ENCODE measurements at places on chromosomes 16 and 17.

DNA sequence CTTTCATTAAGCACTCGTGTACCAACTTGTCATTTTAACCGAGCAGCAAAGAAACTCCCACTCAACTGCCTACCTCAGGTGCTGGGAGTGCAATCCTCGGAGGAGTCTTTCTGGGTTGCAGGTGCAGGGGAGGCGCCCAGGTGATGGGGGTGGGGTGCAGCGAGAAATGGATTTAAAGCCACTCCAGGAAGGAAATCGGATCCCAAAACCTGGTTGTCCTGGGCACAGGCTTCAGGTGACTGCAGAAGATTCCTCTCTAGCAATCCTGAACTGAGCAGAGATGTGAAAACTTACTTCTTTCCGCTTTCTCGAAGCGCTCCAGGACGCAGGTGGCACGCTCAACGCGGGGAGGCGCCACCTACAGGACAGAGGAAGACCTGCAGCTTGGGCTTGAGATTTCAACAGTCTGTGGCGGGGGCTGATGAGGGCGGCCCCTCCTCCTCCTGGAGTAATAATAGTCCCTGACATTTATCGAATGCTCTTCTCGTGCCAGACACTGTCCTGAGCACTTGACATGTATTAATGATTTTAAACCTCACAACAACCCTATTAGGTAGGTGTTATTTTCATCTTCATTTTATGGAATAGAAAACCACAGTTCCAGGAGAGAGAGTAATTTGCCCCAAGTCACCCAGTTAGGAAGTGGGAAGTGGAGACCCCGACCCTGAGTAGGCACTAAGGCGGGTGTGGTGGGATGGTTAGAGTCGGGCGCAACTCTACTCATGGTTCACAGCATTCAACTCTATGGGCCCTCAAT, 27.2 kb upstream of the SKAP1 start:
- peak; percentile 77 for DNase-seq

- no peak for DNase-seq
Measured at GRCh38 chr17:4235372-4236279, 28.2 kb downstream of the ANKFY1 start.

GRCh38 chr17:43986225-43986981, 18.0 kb upstream of the NAGS start:
- DNase-seq, result no peak

DNA sequence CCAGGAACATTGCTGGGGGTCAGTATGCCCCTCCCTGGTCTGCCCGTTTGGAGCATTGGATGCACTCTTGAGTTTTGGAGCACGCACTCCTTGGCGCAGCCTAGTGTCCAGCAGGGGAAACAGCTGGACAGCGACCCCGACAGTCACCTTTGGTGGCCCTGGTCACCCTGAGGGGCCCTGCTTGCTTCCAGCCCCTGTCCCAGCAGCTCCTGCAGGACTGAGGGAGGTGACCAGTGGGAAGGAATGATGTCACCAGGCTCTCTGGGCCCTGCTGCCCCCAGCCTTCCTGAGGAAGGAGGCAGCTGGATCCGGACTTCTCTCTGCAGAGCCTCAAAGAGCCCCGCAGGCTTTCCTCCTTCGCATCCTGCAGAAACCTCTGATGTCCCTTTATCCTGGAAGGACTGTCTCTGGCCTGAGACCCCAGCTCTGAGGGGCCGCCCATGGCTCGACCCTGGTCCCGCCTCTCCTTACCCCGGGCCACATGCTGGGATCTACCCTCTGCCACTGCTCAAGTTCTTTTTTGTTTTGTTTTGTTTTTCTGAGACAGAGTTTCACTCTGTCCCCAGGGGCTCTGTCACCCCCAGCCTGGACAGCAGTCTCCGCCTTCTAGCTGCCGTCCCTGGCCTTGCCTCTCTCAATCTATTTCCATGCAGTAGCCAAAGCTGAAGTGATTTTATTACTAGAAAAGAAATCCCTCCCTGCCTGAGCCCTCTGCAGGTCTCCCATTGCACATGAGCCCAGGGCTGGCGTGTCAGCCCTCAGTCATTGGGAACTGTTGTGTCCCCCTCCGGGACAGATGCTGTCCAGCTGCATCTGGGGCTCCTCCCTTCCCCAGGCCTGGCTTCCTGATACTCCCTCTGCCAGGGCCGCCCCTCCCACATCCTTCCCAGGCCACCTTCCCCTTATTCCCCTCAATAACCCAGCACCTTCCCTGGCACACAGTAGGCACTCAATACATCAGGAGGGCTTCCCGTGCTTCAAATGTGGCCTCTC, 11.6 kb downstream of the ZSCAN10 start:
- DNase-seq, result no peak

DNA sequence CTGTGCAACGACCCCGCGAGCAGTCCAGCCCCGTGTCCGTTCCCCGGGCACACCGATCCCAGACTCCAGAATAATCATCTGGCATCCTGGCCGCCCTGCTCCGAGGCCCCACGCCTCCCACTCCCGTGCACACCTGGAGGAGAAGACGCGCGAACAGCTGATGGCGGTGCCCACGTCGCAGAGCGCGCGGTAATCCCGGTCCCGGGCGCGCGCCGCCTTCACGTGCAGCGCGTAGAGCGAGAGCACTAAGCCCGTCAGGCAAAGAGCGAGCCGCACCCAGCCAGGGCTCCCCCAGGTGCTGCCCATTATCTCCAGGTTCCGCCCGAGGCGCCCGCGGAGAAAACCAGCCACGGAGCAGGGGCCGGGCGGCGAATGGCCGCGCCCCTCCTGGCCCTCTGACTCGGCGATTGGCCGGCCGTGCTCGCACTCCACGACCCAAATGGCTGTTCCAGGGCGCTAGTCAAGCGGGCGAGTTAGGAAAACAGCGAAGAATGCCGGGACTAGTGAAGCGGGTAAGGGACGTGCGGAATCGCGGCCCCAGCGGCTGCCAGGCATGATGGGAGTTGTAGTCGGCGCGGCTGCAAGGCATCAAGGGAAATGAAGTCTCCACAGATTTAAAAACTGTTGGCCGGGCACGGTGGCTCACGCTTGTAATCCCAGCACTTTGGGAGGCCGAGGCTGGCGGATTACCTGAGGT, at the start of gene VKORC1:
Gene VKORC1 (minus strand): TSS at position 374 of the 697 bp plus-strand sequence. CDS start 68 bp downstream, at position 306.
- peak; percentile 90 for DNase-seq

- DNase-seq, result no peak
Measured at GRCh38 chr17:19743101-19744100, 4.7 kb downstream of the ALDH3A1 start.

- no peak for DNase-seq
Measured at GRCh38 chr16:50213939-50214519, 52.3 kb upstream of the ADCY7 start.

GRCh38 chr16:27222249-27223225, 19.2 kb downstream of the KDM8 start:
- DNase-seq, result no peak

DNA sequence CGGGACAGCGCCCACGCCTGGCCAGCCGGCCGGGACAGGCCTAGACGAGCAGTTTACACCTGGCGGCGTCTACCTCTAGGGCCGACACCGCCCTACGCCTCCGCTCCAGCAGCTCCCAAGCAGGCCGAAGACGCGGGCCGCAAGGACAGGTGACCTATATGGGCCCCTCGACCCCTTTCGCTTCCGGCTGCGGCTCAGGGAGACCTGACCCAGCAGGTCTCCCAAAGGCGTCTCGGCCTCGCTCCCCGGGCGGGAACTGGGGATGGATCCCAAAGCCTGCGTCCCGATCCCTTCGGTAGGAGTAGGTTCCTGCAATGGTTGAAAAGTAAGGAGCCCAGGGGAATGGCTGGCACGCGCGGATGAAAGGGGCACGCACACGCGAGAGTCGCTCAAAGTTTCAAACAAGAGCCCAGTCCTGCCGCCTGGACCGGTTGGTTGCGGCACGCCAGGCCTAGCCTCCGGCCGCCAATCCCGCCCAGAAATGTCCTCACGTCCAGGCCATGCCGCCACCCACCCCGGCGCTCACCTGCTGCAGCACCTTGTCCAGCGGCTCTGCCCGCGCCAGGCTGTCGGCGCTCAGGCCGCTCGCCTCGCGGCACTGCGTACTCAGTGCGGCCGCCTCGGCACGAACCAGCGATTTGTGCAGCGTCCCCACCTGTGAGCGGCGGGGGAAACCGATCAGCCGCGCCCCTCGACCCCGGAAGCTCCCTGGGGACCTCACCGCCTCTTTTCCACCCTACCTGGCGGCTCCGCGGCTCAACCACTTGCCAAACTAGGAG, 630 bp downstream of the ESRP2 start:
- DNase-seq, result no peak

- DNase-seq, result no peak
Measured at GRCh38 chr16:65021852-65022595, 99.8 kb downstream of the CDH11 start.

DNA sequence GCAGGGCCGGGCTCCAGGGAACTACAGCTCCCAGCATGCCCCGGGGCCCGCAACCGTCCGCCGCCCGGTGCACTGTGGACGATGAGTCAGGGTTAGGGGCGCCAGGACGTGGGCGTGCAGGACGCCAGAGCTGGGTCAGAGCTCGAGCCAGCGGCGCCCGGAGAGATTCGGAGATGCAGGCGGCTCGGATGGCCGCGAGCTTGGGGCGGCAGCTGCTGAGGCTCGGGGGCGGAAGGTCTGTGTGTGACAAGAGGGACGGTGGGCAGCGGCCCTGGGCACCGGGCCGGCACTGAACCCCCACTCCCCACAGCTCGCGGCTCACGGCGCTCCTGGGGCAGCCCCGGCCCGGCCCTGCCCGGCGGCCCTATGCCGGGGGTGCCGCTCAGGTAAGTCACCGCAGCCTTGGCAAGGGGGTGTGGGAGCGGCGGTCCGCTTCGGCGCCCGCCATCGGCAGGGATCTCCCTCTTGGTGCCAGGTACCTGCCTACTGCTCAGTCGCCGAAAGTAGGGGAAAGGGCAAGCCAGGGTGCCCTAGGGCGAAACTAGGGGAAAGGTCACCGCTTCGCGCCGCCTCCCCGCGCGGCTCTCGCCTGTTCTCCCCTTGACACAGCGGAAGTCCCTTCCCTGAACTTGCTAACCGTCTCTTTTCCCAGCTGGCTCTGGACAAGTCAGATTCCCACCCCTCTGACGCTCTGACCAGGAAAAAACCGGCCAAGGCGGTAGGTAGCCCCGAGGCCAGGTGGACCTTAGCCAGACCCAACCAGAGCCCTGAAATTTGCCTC, at the start of the genes ACADVL and DLG4:
Gene ACADVL (plus strand): TSS at position 127 of the 781 bp plus-strand sequence. CDS start 47 bp downstream, at position 174.
Gene DLG4 (minus strand): TSS at position 25 of the 781 bp plus-strand sequence.
- DNase-seq, result peak; percentile 90

DNA sequence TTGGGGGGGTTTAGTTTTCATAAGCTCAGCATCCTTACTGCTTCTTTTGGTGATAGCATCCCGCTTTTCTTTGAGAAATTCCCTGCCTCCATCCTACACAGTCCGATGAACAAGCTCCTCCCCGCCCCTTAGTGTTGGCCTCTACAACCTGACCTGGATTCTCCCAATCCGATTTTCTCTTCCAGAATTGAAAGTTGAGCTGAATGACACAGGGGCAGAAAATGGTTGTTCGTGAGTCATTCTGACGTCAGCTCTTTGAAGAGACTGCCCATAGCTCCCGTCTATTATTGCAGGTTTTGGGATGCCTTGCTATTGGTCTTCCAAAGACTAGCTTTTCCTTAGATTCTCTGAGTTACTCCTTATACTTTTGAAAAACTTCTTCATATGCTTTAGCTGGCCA, 279.7 kb downstream of the SLC39A11 start:
- no peak for DNase-seq

DNA sequence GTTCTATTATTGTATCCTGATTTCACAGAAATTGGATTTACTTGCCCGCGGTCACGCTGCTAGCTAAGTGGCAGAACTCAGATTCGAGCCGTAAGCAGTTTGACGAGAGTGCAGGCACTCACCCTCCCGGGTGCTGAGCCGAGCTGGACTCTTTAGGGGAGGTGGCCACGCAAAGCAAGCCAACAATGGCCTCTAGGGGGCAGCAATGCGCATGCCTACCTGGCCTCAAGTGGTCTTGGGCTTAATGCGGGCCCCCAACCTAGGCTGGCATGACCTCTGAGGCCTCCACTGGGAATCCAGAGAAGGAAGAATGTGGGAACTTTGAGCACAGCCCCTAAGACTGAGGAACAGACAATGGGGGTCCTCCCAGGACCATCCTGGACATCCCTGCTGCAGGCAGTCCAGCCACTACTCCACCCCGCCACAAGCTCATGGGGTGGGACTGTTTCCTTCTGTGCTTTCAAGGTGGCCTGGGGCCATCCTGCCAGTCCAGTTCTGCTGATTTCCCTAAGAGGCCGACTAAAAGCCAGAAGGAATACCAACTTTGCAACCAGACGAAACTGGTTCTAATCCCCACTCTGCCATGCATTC, 276.5 kb downstream of the XYLT1 start:
- peak; percentile 74 for DNase-seq

DNA sequence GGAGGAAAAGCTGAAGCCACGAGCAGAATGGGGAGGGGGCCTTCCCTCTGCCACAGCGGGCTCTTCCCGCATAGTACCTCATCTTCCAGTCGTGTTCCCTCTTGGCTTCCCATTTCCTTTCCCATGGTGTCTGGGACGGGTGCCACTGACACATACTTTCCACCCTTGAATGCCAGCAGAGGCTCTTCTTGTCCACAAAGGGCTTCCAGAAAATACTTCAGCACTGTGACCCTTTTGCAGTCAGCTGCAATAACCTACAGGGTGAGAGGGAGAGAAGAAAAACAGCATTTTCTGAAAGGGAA, 30.7 kb downstream of the HIC1 start:
- DNase-seq, result no peak

DNA sequence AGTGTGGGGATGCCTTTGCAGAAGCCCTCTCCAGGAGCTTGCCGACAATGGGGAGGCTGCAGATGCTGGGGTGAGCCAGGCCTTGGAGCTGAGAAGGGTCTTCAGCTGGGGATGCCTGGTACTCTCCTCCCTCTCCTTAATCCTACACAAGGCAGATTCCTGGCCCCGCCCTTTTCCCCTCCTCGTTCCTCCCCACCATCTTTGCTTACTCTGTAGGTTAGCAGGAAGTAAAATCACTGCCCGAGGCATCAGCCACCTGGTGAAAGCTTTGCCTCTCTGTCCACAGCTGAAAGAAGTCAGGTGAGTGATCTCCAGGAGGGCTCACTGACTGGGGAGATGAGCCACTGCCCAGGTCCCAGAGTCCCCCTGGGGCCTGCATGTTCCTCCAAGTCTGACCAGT, 38.7 kb downstream of the NLRC5 start:
- DNase-seq, result no peak

GRCh38 chr17:57875290-57876022, 25.6 kb upstream of the MRPS23 start:
- no peak for DNase-seq

DNA sequence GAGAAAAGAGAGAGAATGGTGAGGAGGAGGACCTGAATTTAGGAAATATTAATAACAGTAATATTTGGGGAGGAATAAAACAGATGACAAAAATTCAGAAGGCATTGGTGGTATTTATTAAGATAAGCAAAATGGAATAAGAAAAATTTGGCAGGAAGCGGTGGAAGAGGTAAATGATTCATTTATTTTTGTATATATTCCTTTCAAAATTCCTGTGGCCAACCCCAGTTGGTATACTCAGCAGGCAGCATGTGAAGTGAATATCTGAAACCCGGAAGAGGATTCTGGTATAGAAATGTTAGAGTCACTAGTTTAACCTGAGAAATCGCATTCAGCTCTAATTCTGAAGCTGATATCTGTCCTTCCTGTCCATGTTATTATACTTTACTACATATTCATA, 792.0 kb downstream of the KCNJ2 start:
- no peak for DNase-seq

DNA sequence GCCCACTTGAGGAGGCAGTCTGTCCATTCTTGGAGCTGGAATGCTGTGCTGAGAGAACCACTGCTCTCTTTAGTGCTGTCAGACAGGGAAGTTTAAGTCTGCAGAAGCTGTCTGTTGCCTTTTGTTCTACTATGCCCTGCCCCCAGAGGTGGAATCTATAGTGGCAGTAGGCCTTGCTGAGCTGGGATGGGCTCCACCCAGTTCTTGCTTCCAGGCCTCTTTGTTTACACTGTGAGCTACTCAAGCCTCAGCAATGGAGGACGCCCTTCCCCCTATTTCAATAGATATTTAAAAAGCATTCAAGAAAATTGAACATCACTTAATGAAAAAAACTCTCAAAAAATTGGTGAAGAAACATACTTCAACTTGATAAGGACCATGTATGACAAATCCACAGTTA, 313.5 kb downstream of the PHKB start:
- no peak for DNase-seq

Measured in stimulated activated naive CD8-positive, alpha-beta T cell treated with anti-CD3 and anti-CD28 coated beads, Interleukin-15, Interleukin-2, amounts not matched to agents 100 U/mL and 50 U/mL, for 24 hours (primary cell).